ENCODE measurements at places on chromosomes 13 and 19. TPM values are rescaled to one million over a fixed set of nuclear protein-coding genes. Genes with fewer than 3 reads are reported as not detected.

The NR1H2 gene
- 62.0 TPM for total RNA-seq

The KIR2DL4 gene
- total RNA-seq = not detected

The TMEM272 gene
- total RNA-seq = not detected

The ZNF709 gene
- 0.52 TPM for total RNA-seq

The MIR17HG gene
- 8.1 TPM for total RNA-seq

The MAST1 gene
- total RNA-seq = 1.0 TPM

Data from MCF 10A (cell line).